ENCODE measurements at places on chromosomes 5 and 9. TPM values are rescaled to one million over a fixed set of nuclear protein-coding genes. Genes with fewer than 3 reads are reported as not detected.

DNA sequence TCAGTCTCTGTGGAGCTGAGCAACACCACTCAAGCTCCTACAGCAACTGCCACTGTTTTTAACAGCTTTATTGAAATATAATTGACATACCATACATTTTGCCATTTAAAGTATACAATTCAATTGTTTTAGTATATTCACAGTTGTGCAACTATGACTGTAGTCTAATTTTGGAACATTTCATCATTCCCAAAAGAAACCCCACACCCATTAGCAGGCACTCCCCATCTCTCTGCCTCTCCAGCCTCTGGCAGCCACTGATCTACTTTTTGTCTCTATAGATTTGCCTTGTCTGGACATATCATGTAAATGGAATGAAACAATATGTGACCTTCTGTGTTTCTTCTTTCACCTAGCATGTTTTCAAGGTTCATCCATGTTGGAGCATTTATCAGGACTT, 43.5 kb downstream of the RUSC2 start:
- peak; percentile 39 for DNase-seq

GRCh38 chr9:117434566-117434965, 19.7 kb upstream of the ASTN2 start:
- DNase-seq = no peak

DNA sequence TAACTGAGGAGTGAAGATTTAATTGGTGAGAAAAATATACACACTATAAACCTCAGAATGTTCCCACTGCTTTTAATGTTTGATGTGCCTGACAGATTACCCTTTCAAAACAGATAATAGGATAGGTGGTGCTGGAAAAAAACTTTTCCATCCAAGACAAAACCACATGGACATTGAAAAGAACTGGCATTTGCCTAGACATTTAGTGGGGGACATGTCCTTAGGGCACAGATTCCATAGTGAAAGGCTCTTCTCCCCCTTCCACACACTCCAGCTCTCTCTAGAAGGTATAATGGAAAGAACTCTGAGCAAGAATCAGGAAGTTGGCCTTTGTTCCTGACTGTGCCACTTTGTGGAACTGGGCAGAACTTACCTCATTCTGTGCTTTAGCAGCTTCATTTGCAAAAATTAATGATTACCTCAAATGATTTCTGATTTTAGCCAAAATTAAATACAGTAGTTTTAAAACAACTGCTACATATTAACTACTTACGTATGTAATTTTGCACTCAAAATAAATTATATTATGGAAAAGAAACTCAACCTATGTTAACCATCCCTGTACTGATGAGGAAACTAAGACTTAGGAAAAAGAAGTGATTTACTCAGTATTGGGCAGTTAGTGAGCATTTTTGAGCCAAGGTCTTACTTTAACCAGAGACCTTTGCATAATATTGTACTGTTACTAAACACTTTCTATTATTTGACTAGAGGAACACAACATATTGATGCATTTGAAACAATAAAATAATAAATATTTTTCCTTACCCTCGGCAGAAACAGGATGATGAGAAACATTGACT, 43.3 kb downstream of the TMC1 start:
- no peak for DNase-seq

DNA sequence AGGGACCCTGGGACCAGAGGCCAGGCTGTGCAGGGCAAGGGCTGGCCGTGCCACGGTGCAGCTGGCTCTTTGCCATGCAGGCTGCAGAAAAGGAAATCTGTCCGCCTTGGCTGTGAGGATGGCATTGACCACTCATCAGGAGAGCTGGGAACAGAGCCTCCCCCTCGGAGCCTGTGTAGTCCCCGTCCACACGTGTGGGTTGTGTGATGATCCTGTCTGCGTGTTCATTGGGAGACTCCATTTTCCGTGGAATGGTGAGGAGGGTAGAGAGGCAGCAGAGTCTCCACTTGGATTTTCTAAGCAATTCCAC, 47.7 kb downstream of the EHMT1 start:
- DNase-seq = no peak

- DNase-seq = no peak
Measured at GRCh38 chr5:116806836-116807235, 232.2 kb upstream of the SEMA6A start.

DNA sequence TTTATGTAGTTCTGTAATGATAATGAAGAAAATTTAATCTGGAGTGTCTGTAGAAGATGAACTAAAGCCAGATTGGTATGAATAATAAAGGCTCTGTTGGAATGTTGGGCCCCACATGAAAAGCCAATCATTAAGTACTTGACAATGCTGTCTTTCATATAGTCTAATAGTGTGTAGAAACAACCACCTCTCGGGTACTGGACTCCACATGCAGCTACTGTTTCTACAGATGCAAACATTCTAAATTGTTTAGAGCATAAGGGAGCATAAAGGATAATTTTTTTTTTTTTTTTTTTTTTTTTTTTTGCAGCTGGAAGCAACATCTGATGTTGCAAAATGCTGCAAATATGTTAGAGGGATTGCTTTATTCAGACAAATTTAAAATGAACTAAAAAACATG, 354.3 kb downstream of the KCTD16 start:
- DNase-seq = no peak

GRCh38 chr5:178535299-178536175, 54.7 kb downstream of the COL23A1 start:
- no peak for DNase-seq

DNA sequence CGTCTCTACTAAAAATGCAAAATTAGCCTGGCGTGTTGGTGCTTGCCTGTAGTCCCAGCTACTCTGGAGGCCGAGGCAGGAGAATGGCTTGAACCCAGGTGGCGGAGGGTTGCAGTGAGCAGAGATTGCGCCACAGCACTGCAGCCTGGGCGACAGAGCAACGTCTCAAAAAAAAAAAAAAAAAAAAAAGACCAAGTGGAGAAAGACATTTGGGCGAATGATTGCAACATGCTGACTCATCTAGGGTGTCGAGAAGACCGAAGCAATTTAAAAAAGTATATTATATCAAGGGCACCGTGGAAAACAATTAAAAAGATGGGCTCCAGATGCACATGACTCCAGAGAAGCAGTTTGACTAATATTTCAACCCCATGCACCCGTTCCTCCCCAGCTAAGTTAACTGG, 9.2 kb downstream of the KLF4 start:
- DNase-seq = peak; percentile 73

GRCh38 chr5:167816354-167816753, 475.1 kb upstream of the WWC1 start:
- DNase-seq = peak; percentile 6

GRCh38 chr9:21559402-21560280, 77.5 kb upstream of the IFNE start:
- peak; percentile 55 for DNase-seq

GRCh38 chr9:92425474-92425873, 1.2 kb upstream of the OMD start:
- peak; percentile 65 for DNase-seq

DNA sequence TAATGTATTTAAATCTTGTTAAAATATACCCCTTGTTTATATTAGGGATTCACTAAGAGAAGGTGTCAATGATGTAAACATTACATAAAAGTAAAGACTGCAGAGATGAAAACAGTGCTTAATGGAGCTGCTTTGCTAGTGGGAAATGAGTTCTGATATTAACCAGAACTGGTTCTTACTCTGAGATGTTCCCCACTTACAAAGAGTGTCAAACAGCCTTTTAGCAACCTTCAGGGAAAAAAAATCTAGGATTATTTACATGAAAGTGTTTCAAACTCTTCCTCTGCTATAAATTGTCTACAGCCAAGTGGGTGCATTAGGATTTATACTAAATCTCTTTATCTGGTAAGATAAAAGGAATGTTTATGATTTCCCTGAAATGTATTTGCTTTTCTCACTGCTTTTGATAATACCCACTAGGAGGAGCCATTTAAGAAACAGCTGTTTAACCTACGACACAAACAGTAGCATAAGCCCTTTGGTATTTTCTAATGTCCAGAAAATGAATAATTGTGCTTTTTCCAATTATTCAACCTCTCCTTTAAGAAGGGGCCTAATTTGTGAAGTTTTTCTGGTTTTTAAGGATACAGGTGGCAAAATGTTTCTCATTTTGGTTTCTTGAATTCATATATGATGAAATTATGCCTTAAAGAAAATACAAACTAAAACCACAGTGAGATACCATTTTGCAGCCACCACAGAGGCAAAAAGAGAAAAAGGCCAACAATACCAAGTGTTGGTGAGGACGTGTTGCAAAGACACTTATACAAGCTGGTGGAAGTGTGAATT, 186.3 kb downstream of the TLE4 start:
- peak; percentile 46 for DNase-seq

- DNase-seq = no peak
Measured at GRCh38 chr9:109186857-109187520, 19.9 kb upstream of the FRRS1L start.

DNA sequence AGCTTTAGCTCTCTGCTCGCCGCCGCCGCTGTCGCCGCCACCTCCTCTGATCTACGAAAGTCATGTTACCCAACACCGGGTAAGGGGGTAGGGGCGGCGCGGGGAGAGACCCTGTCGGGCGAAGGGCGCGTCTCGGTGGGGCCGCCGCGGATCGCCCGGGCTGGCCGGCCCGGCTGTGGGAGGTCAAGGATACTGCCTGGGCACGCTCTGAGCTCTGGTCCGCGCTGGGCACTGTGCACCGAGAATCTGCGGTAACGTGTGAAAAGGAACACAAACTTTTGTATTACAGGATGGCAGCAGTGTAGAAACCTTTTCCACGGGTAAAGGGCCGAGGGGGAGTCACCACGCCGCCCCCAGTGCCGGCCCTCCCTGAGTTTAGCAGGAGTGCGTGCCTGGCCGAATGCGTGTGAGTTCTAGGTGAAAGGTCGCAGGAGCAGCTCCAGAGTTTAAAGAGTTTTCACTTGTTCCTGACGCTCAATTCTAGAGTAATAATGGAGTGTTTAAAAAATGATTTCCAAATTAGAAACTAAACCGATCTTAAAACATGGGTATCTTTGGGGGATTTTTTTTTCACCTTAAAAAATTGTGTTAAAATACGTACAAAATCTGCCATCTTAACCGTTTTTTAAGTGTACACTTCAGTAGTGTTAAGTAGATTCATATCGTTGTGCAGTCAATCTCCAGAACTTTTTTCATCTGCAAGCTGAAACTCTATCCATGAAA, at the start of gene HSDL2:
HSDL2 (plus strand) TSS at position 7 of the 723 bp plus-strand sequence; CDS start at position 63, 56 bp downstream.
- peak; percentile 28 for DNase-seq

DNA sequence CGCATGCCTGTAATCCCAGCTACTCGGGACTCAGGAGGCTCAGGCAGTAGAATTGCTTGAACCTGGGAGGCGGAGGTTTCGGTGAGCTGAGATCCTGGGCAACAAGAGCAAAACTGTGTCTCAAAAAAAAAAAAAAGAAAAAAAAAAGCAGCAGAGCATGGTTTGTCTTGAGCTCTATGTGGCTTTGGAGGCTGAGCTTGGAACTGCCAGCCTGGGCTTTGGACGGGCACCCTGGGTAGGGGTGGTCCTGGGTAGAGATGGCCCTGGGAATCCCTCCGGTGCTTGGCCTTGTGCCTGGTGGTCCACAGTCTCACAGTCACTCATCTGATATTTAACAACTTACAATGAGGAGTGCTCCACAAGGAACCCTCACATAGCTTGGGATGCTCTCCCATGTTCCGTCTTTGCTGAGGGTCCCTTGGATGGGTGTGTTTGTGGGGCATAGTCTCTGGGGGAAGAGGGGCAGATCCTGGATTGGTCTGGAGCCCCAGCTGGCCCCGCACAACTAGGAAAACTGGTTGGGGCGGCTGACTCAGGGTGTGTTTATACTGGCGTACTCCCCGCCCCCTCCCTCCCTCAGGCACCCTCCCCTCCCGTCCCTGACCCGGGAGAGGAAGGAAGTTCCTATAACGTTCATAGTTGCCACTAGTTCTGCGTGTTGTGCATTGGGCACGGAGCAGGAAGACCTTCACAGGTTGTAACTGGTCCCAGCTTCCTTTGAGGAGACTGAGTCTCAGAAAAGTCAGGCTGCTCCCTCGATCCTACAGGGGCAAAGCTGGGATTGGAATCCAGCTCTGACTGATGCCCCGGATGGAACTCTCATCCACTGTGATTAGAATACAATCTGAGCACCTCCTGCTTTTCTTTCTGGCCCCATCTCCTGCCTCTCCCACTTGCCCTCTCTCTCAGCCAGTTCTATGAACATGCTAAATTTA, 11.2 kb downstream of the IER5L start:
- DNase-seq = peak; percentile 80

DNA sequence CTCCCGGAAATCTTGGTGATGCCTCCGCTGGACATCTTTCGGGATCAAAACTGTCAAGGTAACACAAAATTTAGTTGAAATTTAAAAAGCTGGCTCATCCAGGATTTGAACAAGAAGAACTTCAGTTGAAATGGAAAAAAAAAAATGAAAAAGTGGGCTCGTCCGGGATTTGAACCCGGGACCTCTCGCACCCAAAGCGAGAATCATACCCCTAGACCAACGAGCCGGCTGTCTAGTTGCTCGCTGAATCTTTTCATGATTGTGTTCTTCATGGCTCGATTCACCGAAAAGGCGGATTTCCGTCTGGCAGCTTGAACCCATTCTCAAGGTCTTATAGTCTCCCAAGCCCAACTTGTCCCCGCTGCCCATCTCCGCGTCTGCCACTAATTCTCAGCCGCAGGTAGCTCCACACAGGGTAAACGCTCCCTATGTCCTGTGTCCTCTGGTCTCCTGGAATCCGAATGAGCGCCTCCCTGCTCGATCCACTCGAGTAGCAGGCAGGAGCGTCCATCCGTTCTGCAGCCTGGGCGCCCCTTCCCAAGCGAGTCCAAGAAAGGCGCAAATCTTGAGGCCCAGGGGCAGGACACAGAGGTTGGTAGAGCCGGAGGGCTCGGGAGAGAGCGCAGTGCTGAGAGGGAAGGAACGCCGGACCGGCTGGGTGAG, 16.2 kb downstream of the TRIM7 start:
- peak; percentile 66 for DNase-seq

CDH6 gene
- 232 TPM for total RNA-seq

HAND1 gene
- total RNA-seq = not detected

PITX1 gene
- total RNA-seq = 10.3 TPM

CCDC171 gene
- total RNA-seq = 2.5 TPM

ARL14EPL gene
- not detected for total RNA-seq

PCDHB15 gene
- 0.28 TPM for total RNA-seq

PIK3R1 gene
- total RNA-seq = 9.3 TPM

UCK1 gene
- 17.9 TPM for total RNA-seq

PCA3 gene
- total RNA-seq = not detected

FAM78A gene
- total RNA-seq = under 0.01 TPM

STK32A gene
- total RNA-seq = under 0.01 TPM

CTSV gene
- total RNA-seq = 0.54 TPM

Data from IMR-90 (cell line).